ENCODE measurements at places on chromosomes 4 and X. TPM values are rescaled to one million over a fixed set of nuclear protein-coding genes. Genes with fewer than 3 reads are reported as not detected.

- no peak for DNase-seq
- no peak overlapping the region for H3K27ac ChIP-seq
- H3K27me3 ChIP-seq, result no peaks in the 10 kb centered on the region
- H3K36me3 ChIP-seq, result no peaks in the 10 kb centered on the region
Measured at GRCh38 chr4:96354036-96354712, 514.3 kb downstream of the PDHA2 start.

- DNase-seq, result peak; percentile 80
- no peaks in the 10 kb centered on the region for H3K4me1 ChIP-seq
- H3K4me3 ChIP-seq, result peak overlapping the region; percentile 46
- peak overlapping the region; percentile 94 for H3K27ac ChIP-seq
Measured at GRCh38 chrX:123859409-123859845, 426 bp upstream of the XIAP start.

GRCh38 chr4:148692242-148692641, 250.0 kb upstream of the NR3C2 start:
- no peak overlapping the region for H3K27ac ChIP-seq
- no peaks in the 10 kb centered on the region for H3K4me1 ChIP-seq
- H3K27me3 ChIP-seq, result no peaks in the 10 kb centered on the region
- no peak for DNase-seq
- H3K36me3 ChIP-seq, result no peaks in the 10 kb centered on the region
- H3K4me3 ChIP-seq, result no peak overlapping the region

DNA sequence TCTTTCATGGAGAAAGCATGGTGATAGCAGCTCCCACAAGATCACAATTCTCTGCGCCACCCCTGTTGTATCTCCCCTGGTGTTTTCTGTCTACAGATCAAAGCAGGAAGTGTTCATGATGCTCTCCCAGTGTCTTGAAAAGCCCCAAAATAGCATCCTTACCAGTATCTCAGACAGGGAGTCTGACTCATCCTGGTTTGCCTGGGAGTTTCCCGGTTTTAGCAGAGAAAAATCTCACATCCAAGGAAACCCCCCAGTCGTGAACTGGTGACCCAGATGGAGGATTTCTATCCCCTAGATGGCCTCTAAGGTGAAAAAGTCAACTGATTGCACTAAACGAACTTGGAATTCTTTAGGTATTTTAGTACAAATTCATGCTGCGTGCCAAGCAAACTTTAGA, 64.3 kb upstream of the NR0B1 start:
- H3K27ac ChIP-seq, result no peak overlapping the region
- H3K27me3 ChIP-seq, result peaks cover 4% of the 10 kb centered on the region

GRCh38 chr4:960636-961350, 12.6 kb downstream of the DGKQ start:
- H3K27me3 ChIP-seq, result no peaks in the 10 kb centered on the region
- H3K4me1 ChIP-seq, result no peaks in the 10 kb centered on the region
- H3K4me3 ChIP-seq, result no peak overlapping the region
- no peak for DNase-seq
- peaks cover 8% of the 10 kb centered on the region for H3K36me3 ChIP-seq

- no peaks in the 10 kb centered on the region for H3K27me3 ChIP-seq
- no peaks in the 10 kb centered on the region for H3K4me1 ChIP-seq
- no peak for DNase-seq
- H3K27ac ChIP-seq, result no peak overlapping the region
- H3K36me3 ChIP-seq, result no peaks in the 10 kb centered on the region
Measured at GRCh38 chr4:159003420-159004253, 99.2 kb upstream of the RAPGEF2 start.

DNA sequence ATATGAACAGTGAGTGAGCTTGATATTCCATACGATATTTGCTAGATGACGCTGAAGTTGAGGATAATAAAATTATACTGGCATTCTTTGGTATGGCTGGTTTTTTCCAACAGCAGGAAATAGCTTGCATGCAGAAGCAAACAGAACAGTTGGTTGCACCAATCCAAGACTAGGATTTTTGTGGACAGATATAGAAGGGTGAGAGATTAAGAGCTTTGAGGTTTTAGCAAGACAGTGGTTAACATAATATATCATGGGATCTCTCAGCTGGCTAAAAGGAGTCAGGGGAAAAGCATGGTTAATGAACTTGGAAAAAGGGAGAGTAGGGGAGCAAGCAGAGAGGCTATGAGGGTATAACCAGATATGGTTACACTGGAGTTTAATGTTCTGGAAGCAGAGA, 127.9 kb downstream of the DHX15 start:
- no peak for DNase-seq
- H3K4me3 ChIP-seq, result no peak overlapping the region
- no peaks in the 10 kb centered on the region for H3K27me3 ChIP-seq
- no peaks in the 10 kb centered on the region for H3K4me1 ChIP-seq
- no peaks in the 10 kb centered on the region for H3K36me3 ChIP-seq
- no peak overlapping the region for H3K27ac ChIP-seq

DNA sequence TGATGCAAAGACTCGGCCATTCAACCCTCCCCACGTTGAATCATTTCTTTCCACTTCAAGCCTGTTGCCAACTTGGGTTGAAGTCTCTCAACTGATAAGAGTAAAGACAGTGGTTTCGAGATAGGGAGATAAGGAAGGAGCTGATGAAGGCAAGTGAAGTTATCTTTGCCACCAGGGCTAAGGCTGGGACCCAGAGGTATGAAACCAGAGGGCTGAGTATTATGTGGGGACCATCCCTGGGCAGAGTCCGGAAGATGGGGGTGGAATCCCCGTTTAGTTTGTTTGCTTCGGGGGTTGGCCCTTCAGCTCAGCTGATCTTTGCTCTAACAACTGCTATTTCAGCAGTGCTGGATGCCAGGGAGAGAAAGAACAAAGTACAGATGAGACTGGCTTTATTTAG, 2.3 kb upstream of the XPNPEP2 start:
- no peaks in the 10 kb centered on the region for H3K36me3 ChIP-seq
- H3K27ac ChIP-seq, result no peak overlapping the region
- no peaks in the 10 kb centered on the region for H3K27me3 ChIP-seq
- no peak for DNase-seq
- no peaks in the 10 kb centered on the region for H3K4me1 ChIP-seq

DNA sequence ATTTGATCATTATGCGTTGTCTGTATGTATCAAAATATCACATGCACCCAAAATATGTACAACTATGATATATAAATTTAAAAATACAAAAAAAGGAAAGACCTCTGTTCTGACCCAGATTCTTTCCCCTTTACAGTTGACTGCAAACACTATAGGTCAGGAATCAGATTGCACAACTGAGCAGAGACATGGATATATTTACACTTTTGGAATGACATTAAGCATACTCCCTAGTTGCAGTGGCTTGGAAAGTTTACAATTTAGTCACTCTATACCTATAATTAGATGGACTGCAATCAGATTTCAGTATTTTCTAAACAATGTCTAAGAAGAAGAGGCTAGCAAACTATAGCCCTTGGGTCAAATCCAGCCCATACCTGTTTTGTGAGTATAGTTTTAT, 98.5 kb upstream of the INPP4B start:
- no peak for DNase-seq
- no peak overlapping the region for H3K4me3 ChIP-seq
- no peaks in the 10 kb centered on the region for H3K36me3 ChIP-seq
- H3K4me1 ChIP-seq, result no peaks in the 10 kb centered on the region
- H3K27me3 ChIP-seq, result no peaks in the 10 kb centered on the region

DNA sequence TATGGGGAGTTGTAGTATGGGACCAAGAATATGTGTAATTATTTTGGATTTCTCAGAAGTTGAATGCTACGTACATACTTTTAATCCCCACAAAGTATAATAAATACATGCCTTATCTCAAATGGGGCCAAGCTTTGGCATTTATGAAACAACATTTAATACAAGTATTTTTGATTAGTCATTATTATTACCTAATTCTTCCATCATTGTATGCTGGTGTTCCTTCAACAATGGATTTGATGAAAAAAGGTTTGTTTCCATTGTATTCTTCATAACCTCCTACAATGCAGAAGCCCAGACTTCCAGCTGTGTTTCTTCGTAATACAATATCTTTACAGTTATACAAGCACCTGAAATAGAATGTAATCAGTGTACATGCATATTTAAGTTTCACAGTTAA, 83.8 kb downstream of the FIP1L1 start:
- peaks cover 8% of the 10 kb centered on the region for H3K36me3 ChIP-seq
- no peak overlapping the region for H3K27ac ChIP-seq
- H3K4me3 ChIP-seq, result no peak overlapping the region
- no peaks in the 10 kb centered on the region for H3K27me3 ChIP-seq
- no peak for DNase-seq

- no peak overlapping the region for H3K27ac ChIP-seq
- no peaks in the 10 kb centered on the region for H3K4me1 ChIP-seq
- no peaks in the 10 kb centered on the region for H3K27me3 ChIP-seq
- DNase-seq, result no peak
- H3K4me3 ChIP-seq, result no peak overlapping the region
- no peaks in the 10 kb centered on the region for H3K36me3 ChIP-seq
Measured at GRCh38 chr4:22202246-22202974, 253.8 kb upstream of the KCNIP4 start.

DNA sequence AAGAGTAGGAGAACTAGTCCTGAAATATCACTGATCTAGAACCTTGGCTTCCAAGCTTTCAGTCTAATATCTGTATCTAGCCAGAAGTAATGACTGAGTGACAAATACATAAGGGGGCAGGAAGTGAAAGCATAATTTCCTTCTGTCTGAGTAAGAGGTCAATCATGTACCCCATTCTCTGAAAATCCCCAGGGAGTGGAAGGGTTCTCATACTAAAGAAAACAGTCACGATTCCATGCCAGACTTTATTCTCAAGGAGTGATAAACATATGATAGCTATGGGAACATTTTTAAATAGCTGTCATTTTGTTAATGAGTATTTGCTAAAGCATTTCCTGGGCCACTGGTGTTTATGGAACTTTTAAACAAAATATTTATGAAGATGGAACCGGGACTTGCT, 308.5 kb downstream of the ARHGAP24 start:
- no peaks in the 10 kb centered on the region for H3K4me1 ChIP-seq
- H3K36me3 ChIP-seq, result no peaks in the 10 kb centered on the region
- H3K27ac ChIP-seq, result no peak overlapping the region
- DNase-seq, result no peak
- H3K4me3 ChIP-seq, result no peak overlapping the region
- H3K27me3 ChIP-seq, result no peaks in the 10 kb centered on the region

- H3K36me3 ChIP-seq, result no peaks in the 10 kb centered on the region
- no peak overlapping the region for H3K4me3 ChIP-seq
- no peaks in the 10 kb centered on the region for H3K27me3 ChIP-seq
- H3K27ac ChIP-seq, result no peak overlapping the region
- no peak for DNase-seq
- H3K4me1 ChIP-seq, result peaks cover 5% of the 10 kb centered on the region
Measured at GRCh38 chr4:8167291-8167690, 8.7 kb upstream of the ABLIM2 start.

DNA sequence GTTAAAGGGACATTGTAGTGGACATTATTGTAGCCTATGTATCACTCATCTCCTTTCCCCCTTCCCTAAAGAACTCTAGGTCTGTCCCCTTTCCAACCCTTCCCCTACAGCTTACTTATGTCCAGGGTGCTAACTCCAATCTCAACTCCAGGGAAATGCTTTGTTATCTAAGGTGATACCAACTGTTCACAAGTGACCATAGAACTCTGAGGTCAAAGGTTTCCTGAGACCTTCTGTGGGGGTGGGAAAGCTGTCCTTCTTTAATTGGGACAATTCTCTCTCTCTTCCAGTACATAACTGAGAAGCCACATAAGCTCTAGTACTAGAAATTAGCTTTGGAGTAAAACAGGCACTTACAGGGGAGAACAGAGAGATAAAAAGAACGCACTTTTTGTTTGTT, 212.4 kb downstream of the NR3C2 start:
- no peaks in the 10 kb centered on the region for H3K27me3 ChIP-seq
- no peak for DNase-seq
- no peak overlapping the region for H3K4me3 ChIP-seq
- H3K4me1 ChIP-seq, result no peaks in the 10 kb centered on the region
- no peaks in the 10 kb centered on the region for H3K36me3 ChIP-seq
- H3K27ac ChIP-seq, result no peak overlapping the region

- H3K27ac ChIP-seq, result no peak overlapping the region
- H3K36me3 ChIP-seq, result no peaks in the 10 kb centered on the region
- no peak for DNase-seq
- no peaks in the 10 kb centered on the region for H3K27me3 ChIP-seq
- H3K4me1 ChIP-seq, result peaks cover 30% of the 10 kb centered on the region
Measured at GRCh38 chr4:87213421-87214075, 6.9 kb downstream of the KLHL8 start.

DNA sequence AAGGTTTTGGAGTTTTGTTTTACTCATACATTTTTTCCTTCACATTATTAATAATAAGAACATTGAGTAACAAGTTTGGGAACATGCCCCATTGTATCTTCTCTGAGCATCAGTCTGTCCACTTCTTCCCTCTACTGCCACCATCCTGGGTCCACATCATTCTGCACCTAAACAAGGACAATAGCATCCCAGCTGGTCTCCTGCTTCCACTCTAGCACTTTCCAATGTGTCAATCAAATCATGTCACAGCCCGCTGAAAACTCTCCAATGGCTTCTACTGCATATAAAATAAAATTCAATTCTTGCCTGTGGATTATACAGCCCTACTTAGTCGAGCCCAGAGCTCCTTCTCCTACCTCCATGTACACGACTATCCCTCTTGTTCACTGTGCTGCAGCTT, 66.8 kb upstream of the RBPJ start:
- H3K27me3 ChIP-seq, result no peaks in the 10 kb centered on the region
- no peak overlapping the region for H3K27ac ChIP-seq
- H3K4me3 ChIP-seq, result no peak overlapping the region
- no peak for DNase-seq
- no peaks in the 10 kb centered on the region for H3K36me3 ChIP-seq
- no peaks in the 10 kb centered on the region for H3K4me1 ChIP-seq

DNA sequence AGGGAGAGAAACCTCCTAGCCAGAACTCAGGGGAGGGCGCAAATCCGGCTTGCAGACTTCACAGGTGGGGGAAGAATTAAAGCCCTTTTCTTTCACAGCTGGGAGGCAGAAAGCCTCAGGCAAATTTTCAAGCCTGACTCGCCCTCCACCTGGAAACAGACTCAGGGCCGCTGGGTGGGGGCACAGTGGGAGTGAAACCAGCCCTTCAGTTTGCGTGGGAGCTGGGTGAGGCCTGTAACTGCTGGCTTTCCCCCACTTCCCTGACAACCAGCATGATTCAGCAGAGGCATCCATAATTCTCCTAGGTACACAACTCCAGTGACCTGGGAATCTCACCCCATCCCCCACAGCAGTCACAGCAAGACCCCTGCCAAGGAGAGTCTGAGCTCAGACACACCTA, 206.9 kb upstream of the INTU start:
- H3K27me3 ChIP-seq, result no peaks in the 10 kb centered on the region
- no peaks in the 10 kb centered on the region for H3K36me3 ChIP-seq
- H3K4me3 ChIP-seq, result no peak overlapping the region
- H3K27ac ChIP-seq, result no peak overlapping the region
- no peaks in the 10 kb centered on the region for H3K4me1 ChIP-seq

ZNF732 gene
- 1.5 TPM for total RNA-seq

GC gene
- not detected for total RNA-seq

MMRN1 gene
- total RNA-seq, result 156 TPM

COL25A1 gene
- 5.5 TPM for total RNA-seq

GAGE12E gene
- total RNA-seq, result not detected

MPP1 gene
- 30.2 TPM for total RNA-seq

LPAR4 gene
- total RNA-seq, result not detected

POLN gene
- total RNA-seq, result 5.4 TPM

XAGE2 gene
- not detected for total RNA-seq

AKAP14 gene
- not detected for total RNA-seq

FGG gene
- not detected for total RNA-seq

POU4F2 gene
- not detected for total RNA-seq

RHOXF2B gene
- total RNA-seq, result 0.13 TPM

SPON2 gene
- 10.2 TPM for total RNA-seq
